ENCODE measurements at places on chromosomes 7 and 10.

DNA sequence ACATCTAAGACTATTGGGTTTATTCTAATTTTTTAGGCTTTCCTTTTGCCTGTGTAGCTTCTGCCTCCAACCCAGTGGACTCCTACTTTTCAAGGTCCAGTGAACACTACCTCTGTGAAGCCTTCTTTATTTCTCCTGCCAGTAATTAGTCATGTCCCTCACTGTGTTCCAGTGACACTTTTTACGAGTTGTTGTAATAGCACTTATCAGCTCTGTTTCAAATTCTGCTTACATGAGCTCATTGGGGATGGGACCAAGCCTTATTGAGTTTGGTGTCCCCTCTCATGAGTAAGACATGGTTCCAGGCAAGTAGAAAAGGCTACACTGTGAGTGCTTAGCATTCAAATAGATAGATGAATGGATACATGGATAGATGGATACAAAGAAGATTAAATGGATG lies 184.6 kb downstream of the HIBADH start:
- no peak for DNase-seq

- DNase-seq = no peak
These were observed 92.8 kb upstream of the TMEM168 start for GRCh38 chr7:112882991-112883390.

- no peak for DNase-seq
These were observed 245.5 kb downstream of the REEP3 start for GRCh38 chr10:63766745-63767137.

GRCh38 chr7:133853706-133854276 lies 273.3 kb upstream of the LRGUK start:
- DNase-seq = no peak

DNA sequence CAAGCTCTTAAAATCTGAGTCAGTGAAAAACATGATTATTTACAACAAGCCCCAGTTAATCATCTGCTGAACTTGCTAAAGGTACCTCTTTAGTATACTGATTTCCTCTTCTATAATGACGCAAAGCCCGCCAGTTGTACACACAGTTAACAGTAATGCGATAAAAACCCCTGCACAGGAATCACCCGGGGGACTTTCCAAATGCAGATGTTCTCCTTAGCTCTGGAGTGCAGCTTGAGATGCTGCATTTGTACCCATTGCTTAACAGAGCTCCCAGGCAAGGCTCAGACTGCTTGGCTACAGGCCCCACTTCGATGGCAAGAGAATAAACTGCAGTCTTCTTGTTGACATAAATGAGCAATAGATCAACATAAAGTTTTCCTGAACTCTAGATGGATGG lies 279.6 kb upstream of the HGF start:
- no peak for DNase-seq

GRCh38 chr7:124597509-124597908 lies 168.1 kb downstream of the GPR37 start:
- DNase-seq = no peak

DNA sequence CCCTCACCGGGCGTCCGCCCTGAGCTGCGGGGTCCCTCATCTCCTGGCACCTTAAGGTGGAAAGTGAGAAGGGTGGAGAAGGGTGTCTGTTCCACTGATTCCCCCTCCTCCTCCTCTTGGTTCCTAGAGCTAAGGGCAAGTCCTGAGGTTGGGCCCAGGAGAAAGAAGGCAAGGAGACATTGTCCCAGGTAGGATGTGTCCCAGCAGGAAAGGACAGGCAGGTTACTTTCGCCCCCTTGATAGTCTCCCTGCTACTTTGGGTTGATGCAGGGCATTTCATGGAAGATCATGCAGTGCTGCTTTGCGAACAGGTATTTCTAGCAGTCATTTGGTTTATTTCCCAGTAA lies 582 bp downstream of the STEAP2 start:
- DNase-seq = no peak

DNA sequence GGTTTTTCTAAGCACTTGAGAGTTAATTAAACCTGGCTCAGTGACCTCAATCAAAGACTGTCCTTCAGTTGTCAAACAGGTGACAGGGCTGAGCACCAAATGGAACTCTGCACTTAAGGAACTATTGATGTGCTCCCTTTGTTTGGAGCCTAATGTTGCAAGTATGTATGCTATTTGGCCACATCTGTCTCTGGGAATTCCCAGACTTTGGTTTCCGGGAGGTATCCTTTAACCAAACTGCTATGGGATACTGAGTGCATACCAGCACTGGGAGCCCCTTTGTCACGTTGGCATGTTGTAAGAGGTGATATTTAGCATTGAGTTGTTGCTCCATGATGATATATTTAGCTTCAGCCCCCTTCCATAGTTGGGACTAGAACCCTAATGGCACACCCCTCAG lies 25.2 kb downstream of the ASZ1 start:
- no peak for DNase-seq

- DNase-seq = peak; percentile 53
These were observed 106.0 kb upstream of the PRR15 start for GRCh38 chr7:29457565-29458011.

DNA sequence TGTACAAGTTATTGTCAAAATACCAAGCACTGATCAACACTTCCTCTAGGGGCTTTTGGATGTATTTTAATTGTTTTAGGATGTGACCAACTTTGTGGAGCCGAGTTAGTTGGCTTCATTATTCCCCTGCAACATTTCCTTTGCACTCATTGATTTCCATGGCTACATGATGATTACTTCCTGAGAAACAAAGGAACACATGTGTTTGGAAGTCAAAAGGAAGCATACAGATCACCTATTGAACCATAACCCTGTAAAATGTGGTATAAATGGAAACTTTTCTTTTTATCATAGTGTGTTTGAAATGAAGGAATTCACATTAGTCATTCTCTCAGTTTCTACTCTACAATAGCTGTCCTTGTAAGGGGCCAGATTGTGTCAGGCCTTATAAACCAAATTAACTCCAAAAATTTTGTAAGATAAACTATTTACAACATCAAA lies 32.2 kb upstream of the EXOC6 start:
- no peak for DNase-seq

- DNase-seq = no peak
These were observed 49.6 kb downstream of the BPGM start for GRCh38 chr7:134696261-134696660.

GRCh38 chr10:97612386-97612785 lies 20.9 kb downstream of the MORN4 start:
- peak; percentile 39 for DNase-seq

DNA sequence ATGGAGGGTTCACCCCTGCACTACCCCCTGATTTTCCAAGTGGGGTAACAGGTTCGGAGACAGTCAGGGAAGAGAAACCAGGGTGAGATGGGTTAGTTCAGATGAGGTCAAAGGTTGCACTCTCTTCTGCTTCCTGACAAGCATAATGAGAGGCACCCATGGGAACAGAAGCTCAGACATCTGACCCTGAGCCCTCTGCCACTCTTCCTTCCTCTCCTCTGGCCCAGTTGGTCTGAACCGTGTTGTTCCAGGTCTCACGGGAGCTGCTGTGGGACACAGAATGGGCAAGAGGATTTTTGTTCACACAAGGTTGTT lies 38.4 kb downstream of the DNAJB12 start:
- DNase-seq = no peak

- peak; percentile 88 for DNase-seq
These were observed 25.2 kb downstream of the FOXK1 start for GRCh38 chr7:4707217-4707741.

GRCh38 chr10:32199714-32200394 lies 143.6 kb upstream of the KIF5B start:
- no peak for DNase-seq

All from brain (organoid and tissue), 16 donors.